Kidney epithelial cell (primary cell): ENCODE measurements at places on chromosomes 6 and 20. TPM values are rescaled to one million over a fixed set of nuclear protein-coding genes. Genes with fewer than 3 reads are reported as not detected.

Gene SYNDIG1
- total RNA-seq, result 0.41 and 0.67 TPM in 2 replicates

Gene TMEM74B
- total RNA-seq, result 0.27 and 4.5 TPM in 2 replicates

- no peak for DNase-seq
These were observed 706 bp upstream of the SNX14 start for GRCh38 chr6:85594197-85594930.

DNA sequence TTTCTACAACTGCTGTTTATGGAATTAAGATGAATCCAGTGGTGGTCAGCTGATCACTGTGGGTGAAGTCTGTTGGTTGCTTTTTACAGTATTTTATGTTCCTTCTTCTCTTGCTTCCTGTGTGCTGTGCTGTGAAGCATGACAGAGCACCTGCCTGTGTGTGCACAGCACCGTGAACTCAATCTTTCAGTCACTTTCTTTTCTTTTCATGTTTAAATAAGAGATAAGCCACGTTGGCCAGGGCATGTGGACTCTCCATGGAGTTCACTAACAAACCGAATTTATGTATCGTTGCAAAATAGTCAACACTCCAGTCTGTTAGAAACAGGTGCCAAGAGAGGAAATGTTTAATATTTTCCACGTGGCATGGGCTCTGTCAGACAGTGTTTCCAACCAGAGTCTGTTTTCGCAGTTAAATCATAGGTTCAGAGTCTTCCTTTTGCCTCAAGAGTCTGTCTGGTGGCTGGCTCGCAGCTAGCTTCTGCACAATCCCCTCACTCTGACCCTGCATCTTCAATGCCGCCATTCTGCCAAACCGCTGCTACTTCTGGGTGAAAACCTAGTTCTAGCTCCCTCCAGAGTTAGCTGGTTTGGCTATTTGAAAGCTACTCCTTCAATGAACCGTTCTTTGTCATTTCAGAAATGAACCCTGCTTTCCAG lies 73.2 kb downstream of the QRSL1 start:
- peak; percentile 42 for DNase-seq

GRCh38 chr6:163333038-163333437 lies 81.5 kb upstream of the QKI start:
- no peak for DNase-seq
